ENCODE measurements at places on chromosomes 1 and 21.
A peak's percentile ranks its signal among the peaks of the same experiment; 100 is the strongest.

DNA sequence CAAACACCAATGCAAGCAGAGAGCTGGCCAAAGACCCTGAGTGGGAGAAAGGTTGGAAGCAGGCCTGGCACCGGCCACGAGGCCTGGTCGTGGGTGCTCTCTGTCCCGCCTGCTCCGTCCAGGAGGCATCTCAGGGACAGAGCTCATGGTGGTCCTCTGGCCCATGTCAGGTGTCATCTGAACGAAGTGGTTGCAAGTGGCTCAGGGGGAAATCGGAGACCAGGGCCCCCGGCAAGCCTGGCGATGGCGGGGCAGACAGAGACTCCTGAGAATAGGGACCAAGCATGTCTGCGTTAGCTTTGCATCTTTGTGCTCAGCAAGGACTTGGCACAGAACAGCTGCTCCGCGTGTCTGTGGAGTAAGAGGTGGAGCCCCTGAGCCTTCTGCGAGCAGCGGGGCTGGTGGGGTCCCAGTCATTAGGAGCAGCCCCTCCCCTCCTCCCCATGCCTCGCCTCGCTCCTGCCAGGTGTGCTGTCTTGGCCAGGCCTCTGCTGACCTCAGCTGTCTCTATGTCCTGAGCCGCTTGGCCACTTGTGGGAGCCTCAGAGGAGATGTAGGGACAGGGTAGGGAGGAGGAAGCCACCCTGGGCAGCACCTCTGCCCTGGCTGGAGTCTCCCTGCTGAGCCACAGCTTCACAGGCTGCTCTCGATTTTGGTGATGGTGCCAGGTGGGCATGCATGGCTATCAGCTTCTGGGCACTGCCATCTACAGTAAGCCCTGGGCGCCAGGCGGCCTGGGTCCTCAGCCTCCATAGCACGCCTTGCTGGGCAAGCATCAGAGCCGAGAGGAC, 362.9 kb upstream of the VAMP3 start:
- DNase-seq, result no peak

DNA sequence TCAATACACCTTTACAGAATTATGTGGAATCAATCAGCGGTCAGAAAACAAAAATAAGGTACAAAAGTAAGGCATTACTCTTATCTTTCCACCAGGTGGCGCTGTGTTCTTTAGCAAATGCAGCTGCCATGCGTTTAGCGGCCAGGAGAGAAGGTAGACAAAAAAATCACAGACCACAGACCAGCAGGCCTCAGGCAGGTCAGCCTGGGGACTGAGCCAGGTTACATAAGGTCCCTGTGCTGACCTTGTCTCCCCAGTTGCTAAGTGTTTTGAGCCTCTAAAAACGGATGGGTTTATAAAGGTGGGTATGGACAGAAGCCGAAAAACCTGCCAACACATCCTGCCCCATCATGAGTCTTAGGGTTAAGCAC, 2.8 kb downstream of the RGS16 start:
- peak; percentile 61 for DNase-seq

DNA sequence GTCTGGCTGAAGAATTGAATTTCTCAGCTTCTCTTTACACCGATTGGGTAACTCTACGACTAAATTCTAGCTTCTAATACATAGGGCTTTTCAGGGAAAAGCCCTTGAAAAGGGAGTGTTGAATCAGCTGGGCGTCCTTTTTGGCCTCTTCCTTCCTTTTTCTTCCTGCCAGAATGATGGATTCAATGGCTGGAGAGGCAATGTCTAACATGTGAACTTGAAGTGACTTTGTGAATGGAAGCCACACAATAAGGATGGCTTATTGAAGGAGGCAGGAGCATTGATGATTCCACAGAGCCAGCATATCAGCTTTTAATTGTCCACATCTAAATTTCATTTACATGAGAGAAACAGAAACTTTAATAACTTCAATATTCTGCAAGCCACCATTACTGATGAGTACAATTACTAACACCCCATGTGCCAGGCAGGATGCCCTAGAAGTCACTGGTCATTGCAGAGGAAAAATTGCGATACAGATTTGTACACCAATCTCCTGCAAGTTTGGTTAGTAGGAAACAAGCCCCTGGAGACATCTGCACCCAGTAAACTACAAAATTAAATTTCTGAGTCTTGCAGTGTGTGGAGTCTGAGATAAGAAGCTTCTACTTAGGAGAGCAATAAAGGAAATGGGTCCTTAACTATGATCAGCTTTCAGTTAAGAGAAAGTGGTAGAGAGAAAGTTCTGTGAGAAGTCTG, 56.1 kb downstream of the STYXL2 start:
- DNase-seq, result no peak

- no peak for DNase-seq
These were observed 136.0 kb downstream of the TLR5 start for GRCh38 chr1:223006917-223007648.

- no peak for DNase-seq
These were observed 152.0 kb downstream of the ETS2 start for GRCh38 chr21:38957575-38958322.

- DNase-seq, result no peak
These were observed 173.9 kb downstream of the DUSP10 start for GRCh38 chr1:221567859-221568507.

DNA sequence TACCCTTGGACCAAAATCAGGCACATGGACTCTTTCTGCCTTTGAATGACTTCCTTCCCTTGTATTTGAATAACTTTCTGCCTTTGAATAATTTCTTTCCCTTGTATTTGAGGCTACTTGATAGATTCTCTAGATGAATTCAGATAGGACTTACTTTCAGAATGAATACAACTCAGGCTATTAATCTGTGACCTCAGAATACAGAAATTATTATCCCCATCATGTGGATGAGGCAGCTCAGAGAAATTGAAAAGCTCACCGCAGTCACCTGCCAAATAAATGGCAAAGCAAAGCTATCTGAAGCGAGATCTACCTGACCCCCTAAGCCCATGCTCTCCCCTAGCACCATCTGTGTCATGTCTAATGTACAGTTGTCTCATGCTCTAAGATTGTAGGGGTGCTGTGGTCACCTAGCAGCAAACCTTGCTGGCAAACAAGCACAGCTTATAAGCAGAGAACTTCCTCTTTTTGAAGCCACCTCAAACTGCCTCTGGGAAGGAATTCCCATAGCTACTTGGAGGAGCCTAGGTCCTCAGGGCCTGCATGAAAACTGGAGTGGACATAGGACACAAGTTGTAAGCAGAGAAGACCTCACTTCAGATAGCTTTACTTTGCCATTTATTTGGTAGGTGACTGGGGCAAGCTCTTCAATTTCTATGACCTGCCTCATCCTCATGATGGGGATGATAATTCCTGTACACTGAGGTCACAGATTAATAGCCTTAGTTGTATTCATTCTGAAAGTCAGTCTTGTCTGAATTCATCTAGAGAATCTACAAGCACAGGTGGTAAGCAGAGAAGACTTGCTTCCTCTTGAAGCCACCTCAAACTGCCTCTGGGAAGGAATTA, 66.1 kb downstream of the FASLG start:
- DNase-seq, result no peak

- DNase-seq, result no peak
These were observed 55.5 kb upstream of the TRIM67 start for GRCh38 chr1:231106347-231106746.

DNA sequence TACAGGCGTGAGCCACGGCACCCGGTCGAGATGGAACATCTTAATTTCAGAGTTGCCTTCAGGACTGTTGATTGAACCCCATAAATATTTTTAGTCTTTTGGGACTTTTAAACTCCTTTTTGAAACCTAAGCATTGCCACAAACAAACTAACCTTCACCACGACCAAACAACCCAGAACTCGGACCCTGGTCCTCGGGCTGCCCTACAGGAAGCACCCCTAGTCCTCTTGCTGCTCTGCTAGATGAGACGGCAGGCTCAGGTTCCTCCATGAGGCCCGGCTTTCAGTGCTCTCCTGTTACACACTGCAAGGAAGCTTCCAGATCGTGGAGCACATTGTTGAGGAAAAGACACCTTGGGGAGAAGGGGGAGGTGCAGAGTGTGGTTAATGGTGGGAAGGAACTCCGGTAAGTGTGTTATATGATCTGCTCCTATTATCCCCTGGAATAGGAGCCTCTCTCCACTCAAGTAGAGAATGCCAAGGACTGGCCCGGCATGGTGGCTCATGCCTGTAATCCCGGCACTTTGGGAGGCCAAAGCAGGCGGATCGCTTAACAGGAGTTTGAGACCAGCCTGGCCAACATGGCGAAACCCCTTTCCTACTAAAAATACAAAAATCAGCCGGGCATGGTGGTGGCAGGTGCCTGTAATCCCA, 5.7 kb downstream of the EPHX1 start:
- DNase-seq, result no peak

DNA sequence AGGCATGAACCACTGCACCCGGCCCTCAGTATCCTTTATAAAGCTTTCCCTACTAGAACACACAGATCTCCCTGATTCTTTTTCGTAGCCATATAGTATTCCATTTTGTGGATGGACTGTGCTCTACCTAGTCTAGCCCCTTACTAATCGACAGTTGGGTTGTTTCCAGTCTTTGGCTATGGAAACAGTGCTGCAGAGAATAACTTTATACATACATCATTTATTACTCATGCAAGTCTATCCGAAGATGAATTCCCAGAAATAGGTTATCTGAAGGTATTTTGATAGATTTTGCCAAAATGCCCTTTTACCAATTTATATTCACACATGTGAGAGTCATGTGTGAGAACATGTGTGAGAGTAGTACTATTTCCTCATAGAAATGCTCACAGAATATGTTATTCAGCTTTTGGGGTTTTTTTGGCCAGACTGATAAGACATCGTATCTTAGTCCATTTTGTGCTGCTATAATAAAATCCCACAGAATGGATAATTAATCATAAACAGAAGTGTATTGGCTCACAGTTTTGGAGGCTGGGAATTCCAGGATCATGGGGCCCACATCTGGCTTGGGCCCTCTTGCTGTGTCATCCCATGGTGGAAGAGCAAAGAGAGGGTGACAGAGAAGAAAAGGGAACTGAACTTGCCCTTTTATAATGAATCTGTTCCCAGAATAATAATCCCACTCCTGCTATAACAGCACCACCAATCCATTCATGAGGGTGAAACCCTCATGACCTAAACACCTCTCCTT, 17.3 kb upstream of the FGR start:
- no peak for DNase-seq

DNA sequence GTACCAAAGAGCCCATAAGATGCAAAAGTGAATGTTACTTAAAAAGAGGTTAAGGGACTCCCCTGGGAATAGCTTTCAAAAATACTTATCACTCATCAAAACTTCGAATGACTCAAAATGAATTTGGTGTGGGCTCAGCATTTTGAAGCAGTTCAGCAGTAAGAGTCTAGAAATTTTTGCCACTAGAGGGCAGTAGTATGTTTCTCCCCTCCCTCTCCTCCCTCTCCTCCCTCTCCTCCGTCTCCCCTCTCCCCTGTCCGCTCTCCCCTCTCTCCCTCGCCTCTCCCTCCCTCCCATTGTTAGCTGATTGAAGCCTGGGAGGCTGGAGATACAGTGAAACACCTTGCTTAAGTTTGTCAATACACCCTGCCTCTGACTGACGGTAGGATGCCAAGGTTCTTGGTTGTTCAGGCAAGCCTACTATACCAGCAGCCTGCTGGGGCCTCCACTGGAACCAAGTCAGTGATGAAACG, 70.8 kb upstream of the TENT5C start:
- DNase-seq, result no peak

DNA sequence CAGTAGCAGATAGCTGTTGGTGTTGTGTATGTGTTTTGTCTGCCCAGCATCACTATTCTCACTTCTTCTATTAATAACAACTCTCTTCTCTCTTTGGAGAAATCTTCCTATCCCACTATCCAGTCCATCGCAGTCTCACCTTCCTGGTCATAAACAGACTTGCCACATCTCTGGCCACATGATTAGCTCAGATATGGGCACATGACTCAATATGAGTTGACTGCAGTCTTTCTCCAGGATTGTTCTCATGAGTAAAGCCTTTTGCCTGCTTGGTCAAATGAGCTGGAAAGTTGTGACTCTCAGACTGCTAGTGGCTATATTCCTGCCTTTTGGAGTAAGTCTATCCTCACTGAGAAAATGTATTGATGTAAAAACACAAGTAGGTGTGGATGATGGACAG, 32.9 kb upstream of the TADA1 start:
- DNase-seq, result no peak

DNA sequence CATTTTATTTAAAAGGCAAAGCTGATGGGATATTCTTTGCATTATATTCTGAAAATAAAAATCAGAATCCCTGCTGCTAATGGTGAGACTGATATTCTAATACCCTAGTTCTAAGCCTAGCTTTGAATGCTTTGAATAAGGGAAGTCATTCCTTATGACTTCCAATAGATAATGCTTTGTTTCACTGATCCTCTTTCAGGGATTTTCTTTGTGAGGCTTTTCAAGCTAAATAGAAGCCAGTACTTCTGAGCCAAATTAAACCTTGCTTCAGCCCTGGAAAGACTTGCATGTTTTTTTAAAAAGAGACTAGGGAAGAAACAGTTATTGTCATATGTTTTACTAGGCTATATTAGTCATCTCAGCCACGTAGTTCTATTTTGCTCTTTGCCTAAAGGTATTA, 68.5 kb upstream of the CACYBP start:
- DNase-seq, result no peak

DNA sequence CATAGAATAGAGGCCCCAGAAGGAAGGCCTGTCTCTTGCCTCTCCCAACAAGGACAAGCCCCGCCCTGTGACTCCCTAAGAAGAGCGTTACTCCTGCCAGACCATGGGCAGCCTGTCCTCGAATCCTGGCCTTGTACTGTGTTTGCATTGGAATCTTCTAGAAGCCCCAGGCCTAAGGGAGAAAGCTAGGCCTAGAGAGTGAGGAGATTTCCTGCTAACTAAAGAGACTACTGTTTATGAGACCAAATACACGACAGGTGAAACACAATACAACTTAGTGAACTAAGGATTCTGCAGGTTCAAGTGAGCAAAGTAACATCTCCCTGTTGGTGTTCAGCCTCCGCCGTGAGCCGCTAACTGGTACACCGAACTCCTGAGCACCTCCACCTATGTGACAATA, 62.7 kb downstream of the SYF2 start:
- DNase-seq, result no peak

DNA sequence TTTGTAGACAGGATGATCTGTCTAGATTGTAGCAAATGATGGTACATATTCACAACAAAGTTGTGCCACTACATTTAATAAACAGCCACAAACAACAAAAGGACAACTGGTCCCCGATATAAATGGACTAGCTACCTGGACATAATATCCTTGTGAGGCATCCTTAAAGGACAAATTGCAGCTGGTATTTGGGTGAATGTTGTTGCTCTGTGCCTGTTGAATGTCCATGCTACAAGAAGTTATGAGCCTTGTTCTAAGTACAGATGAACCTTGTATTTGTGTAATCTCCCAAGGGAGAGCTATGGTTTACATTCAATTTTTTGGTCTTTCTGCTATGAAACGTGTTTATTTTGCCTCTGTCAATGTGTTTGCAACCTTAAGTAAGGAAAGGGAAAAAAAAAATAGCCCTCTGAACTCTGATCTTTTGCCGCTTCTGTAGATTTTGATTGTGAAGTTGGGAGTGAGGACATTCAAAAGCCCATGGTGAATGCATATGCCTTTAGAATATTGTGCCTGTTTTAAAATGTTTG, 26.5 kb downstream of the SFT2D2 start:
- no peak for DNase-seq

DNA sequence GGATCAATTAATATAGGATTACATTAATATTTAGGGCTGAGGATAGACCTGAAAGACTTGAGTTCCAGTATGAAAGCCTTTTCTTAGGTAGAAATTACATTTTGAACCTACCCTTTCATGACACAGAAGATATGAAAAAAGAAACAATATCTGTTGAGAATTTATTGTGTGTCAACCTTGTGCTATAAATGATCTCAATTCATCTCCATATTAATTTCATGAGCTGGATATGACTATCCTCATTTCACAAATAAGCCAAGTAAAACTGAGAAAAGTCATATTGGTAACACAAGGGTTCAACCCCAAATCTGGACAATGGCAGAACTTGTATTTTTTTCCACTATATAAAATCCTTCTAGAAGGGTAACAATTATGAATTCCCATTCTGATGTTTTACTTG, 120.0 kb downstream of the TRIM33 start:
- no peak for DNase-seq

All from naive thymus-derived CD8-positive, alpha-beta T cell (primary cell).